ENCODE measurements at places on chromosomes 2 and 18.

DNA sequence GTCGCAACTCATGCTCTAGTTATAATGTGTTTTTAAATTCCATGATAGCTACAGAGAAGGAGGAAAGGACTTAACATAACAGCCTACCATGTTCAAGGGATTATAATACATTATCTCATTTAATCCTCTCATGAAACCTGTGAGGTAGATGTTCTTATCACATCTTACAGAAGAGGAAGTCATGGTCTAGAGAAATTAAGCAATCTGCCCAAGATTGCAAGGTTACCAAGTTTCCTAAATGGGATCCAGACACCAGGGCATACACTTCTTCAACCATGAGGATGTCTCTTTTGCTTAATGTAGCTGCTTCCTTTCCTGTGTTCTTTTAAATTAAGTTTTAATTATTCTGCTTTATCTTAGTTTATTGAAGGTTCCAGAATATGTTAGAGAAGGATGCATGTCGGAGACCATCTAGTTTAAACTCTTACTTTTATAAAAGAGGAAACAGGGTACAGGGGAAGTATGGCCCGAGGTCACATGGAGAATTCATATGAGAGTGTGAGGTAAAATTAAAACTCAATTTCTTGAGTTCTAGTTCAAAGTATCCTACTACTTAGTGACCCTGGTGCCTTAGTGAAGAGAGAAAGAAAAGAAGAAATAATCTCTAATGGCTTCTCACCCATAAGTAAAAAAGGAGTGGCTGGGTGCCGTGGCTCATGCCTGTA, 3.6 kb upstream of the IL1A start:
- DNase-seq, result no peak

GRCh38 chr18:77205769-77206168, 43.9 kb upstream of the GALR1 start:
- no peak for DNase-seq

- DNase-seq, result no peak
Measured at GRCh38 chr2:225042800-225043167, 516 bp upstream of the DOCK10 start.

DNA sequence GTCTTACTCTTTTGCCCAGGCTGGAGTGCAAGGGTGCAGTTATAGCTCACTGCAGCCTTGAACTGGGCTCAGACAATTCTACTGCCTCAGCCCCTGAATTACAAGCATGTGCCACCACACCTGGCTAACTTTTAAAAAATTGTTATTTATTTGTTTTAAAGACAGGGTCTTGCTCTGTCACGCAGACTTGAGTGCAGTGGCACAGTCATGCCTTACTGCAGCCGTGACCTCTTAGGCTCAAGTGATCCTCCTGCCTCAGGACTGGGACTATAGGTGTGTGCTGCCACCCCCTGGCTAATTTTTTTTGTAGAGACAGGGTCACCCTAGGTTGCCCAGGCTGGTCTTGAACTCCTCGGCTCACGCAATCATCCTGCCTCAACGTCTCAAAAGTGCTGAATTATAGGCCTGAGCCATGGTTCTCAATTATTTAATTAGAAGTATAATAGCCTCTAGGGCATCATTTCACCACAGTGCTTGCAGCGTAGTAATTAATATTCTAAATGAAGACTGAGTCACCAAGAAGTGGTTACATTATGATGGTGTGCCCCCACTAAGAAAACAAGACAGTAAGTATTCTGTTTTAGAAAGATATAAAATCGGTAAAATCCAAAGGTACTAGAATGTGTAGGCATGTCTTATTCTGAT, 69.6 kb downstream of the EML4 start:
- DNase-seq, result peak; percentile 15

DNA sequence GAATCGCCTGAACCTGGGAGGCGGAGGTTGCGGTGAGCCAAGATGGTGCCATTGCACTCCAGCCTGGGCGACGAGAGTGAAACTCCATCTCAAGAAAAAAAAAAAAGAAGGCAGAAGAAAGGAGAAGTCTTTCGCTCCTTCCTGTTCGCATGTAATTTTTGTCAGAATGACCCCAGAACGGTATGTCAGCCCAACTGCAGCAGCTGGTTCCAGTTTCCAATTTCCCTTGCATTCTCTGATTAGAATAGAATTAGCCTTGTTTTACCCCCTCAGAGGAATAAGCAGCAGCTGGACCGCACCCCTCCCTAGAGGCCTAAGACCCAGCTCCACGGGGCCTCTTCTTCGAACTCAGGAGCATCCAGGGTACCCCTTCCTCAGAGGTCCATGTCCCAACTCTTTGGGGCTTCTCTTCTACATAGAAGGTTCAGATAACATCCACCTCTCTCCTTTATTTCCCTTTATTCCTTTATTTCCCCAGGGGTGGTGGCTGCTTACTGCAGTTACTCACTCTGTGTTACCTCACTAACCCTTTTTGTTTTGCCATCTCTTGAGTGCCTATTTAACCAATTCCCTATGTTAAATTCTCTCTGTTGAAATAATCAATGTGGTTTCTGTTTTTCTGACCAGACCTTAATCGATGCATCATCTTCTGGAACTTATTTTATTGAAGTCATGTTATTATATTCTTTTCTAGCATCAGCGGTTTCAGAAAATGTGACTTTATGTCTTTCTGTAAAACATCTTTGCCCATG, 7.2 kb upstream of the PUM2 start:
- no peak for DNase-seq

DNA sequence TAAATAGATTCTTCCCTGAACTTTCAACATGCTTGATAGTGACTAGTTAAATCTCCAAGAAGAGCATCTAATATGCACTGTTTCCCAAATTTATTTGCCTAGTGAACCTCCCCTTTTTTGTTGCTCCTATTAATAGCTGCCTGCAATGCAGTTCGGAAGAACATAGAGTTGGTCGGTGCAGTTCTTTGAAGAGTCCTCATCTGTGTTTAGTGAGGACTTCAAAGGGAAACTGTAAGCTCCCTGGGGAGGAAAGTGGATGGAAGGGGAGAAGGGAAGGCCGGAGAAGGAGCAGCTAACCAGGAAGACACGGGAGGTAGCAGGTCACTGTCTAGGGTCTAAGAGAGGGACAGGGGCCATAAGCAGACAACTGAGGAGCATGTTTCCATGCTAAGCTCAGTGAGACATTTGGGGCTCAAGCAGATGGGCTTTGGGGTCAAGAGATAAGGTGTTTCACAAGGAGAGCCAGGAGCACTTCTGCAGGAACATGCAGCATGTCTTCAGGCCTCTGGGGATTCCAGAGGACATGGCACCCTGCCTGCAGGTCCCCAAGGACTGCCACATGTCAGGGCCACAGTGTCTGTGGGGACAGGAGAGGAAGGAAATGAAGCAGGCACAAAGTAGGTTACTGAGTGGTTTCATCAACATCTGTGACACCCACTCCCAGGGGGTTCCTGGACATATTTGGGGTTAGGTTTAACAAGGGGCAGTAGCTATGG, 48.7 kb upstream of the ANXA4 start:
- DNase-seq, result no peak

- no peak for DNase-seq
Measured at GRCh38 chr2:196389670-196390069, 218.3 kb upstream of the STK17B start.

GRCh38 chr2:134917360-134917865, 1.2 kb upstream of the CCNT2 start:
- DNase-seq, result no peak

GRCh38 chr2:25304826-25305596, 36.7 kb downstream of the DNMT3A start:
- no peak for DNase-seq

DNA sequence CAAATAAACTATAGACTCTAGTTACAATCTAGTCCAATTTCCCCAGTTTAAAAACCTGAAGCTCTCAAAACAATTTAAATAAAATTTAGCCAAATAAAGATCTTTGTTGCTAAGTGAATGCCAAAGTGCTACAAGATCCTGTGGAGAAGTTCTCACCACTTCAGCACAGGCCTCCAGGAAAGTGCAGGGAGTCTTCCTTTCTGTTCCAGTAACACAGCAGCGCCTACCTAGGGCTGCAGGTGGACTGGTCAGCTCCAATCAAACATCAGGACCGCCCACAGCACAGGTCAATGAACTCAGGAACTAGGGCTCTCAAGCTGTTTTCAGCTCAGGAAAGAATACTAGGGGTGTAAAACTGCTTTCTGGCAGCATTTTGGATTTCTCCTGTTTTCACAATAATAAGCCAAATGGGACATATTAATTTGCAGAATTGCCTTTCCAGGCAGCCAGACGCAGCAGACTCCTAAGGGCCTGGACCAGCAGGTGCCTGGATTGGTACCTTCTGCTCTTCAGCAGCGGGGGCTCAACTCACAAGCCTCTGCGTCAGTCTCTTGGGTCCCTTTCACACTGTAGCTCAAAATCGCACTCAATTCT, 1.5 kb downstream of the FAM110C start:
- no peak for DNase-seq
